ENCODE measurements at places on chromosomes 4 and X. TPM values are rescaled to one million over a fixed set of nuclear protein-coding genes. Genes with fewer than 3 reads are reported as not detected.

The CT55 gene
- polyA plus RNA-seq = not detected

The TLR6 gene
- 1.3 TPM for polyA plus RNA-seq

The RTL9 gene
- not detected for polyA plus RNA-seq

The POF1B gene
- 17.8 TPM for polyA plus RNA-seq

DNA sequence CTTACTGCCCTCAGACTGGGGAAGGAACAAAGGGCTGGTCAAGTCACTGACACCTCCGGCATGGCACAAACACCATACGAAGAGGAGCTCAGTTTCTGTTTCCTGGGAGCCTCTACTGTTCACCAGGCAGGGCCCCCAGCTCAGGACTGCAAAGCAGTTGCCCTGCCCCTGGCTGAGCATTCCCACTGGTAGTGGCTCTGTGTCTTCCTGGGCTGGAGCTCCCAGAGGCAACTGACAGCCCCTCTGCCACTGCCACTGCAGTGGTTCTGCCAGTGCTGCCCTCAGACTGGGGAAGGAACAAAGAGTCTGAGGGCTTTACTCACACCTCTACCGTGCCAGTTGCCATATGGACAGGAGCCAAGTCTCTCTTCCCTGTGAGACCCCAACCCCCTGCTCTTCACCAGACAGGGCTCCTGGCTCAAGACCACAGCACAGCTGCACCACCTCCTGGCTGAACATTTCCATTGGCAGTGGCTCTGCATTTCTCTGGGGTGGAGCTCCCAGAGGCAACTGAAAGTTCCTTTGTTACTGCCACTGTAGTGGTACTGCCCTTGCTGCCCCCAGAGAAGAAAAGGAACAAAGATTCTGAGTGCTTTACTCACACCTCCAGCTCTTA is 67.9 kb downstream of the SMARCA5 start:
- no peak overlapping the region for H3K27ac ChIP-seq
- DNase-seq = no peak
- no peaks in the 10 kb centered on the region for H3K4me1 ChIP-seq

DNA sequence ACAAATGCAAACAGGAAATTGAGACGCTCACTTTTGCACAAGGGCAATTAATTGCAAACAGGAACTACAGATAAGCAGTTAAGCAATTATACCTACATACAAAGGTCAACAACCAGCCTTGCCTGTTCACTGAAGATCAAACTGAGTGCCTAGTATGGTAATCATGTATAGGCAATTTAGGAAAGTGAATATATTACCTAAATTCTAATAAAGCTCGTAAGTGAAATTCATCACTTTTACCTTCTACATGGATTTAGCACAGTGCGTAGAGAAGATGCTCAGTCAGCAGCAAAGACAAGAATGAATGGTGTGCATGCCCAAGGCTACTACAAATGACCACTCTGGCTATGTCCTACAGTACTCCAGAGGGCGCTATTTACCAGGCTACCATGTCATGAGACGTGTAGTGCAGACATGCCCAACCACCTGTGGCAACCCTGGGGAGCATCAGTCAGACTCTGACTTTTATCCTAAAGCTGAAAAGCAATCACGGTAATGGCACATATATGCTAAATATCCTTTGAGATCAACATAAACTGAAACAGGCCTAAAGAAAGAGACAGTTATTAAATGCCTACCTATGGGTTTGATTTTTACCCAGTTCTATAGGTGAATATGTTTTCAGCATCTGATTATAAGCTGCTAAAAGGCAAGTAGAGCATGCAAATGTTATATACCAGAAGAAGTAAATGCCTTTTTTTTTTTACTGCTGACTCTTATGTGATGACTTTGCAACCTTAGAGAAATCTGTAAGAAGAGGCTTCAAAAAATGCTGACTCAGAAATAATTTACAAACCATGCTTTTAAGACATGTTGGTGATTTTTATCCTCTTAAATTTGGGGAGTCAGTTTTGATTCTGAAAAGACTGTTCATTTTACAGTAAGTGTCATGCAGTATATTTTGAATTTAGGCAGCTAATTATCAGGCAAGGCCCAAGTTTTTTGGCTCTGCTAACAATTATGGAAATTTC is 178.0 kb downstream of the PPP3CA start:
- H3K27me3 ChIP-seq = no peaks in the 10 kb centered on the region
- peak; percentile 92 for DNase-seq
- no peaks in the 10 kb centered on the region for H3K36me3 ChIP-seq
- peaks cover 6% of the 10 kb centered on the region for H3K4me1 ChIP-seq

GRCh38 chrX:21658746-21659145 is 616 bp upstream of the KLHL34 start:
- no peaks in the 10 kb centered on the region for H3K36me3 ChIP-seq
- H3K27me3 ChIP-seq = no peaks in the 10 kb centered on the region
- peak overlapping the region; percentile 81 for H3K27ac ChIP-seq
- peak; percentile 87 for DNase-seq
- no peaks in the 10 kb centered on the region for H3K4me1 ChIP-seq
- H3K4me3 ChIP-seq = peak overlapping the region; percentile 62

- no peak overlapping the region for H3K27ac ChIP-seq
- peaks cover 3% of the 10 kb centered on the region for H3K36me3 ChIP-seq
- no peaks in the 10 kb centered on the region for H3K4me1 ChIP-seq
- H3K27me3 ChIP-seq = no peaks in the 10 kb centered on the region
- H3K4me3 ChIP-seq = no peak overlapping the region
Measured at GRCh38 chr4:123017636-123018395, 95.4 kb upstream of the NUDT6 start.

DNA sequence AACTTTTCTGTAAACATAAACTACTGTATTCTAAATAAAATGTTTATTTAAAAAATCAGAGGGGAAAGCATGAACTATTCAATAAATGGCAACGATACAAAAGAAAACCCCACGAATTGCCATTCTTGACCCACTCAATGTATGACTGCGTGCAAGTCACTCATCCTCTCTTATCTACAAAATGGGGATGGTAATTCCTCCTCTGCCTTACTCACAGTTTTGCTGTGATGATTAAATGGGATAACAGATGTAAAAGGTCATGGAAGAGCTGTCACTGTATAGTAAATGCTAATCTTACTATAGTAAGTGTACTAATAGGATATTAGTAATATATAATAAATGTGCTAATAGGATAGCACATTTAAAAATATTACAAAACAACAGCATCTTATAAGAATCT is 173.4 kb downstream of the SCFD2 start:
- DNase-seq = no peak
- no peaks in the 10 kb centered on the region for H3K36me3 ChIP-seq
- H3K4me1 ChIP-seq = no peaks in the 10 kb centered on the region
- H3K4me3 ChIP-seq = no peak overlapping the region
- no peak overlapping the region for H3K27ac ChIP-seq

DNA sequence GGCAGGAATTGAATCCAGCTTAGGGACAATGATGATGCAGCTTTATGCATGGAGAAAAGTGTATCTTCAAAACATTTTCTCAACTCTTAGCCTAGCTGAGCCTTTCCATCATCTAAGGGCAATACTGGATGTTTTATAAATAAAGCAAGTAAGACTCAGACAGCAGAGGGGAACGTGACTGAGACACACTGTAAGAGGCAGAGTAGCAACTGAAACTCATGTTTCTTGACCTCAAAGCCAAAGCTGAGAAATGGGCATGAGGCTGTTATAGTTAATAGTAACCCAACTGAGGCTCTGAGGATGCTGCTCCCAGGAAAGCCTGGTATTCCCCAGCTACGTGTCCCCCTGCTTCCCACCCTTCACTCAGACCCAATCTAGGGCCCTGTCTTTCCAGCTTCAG is 44.6 kb downstream of the ARHGEF9 start:
- H3K36me3 ChIP-seq = no peaks in the 10 kb centered on the region
- H3K4me3 ChIP-seq = no peak overlapping the region
- DNase-seq = no peak
- H3K27me3 ChIP-seq = no peaks in the 10 kb centered on the region
- no peak overlapping the region for H3K27ac ChIP-seq

GRCh38 chr4:83129264-83129663 is 14.7 kb upstream of the PLAC8 start:
- no peaks in the 10 kb centered on the region for H3K36me3 ChIP-seq
- peak; percentile 78 for DNase-seq
- no peaks in the 10 kb centered on the region for H3K27me3 ChIP-seq
- peaks cover 2% of the 10 kb centered on the region for H3K4me1 ChIP-seq
- H3K27ac ChIP-seq = peak overlapping the region; percentile 63

GRCh38 chr4:5707778-5708448 is 446 bp downstream of the EVC2 start:
- peak; percentile 18 for DNase-seq
- peaks cover 4% of the 10 kb centered on the region for H3K27me3 ChIP-seq
- peak overlapping the region; percentile 47 for H3K4me3 ChIP-seq
- peak overlapping the region; percentile 30 for H3K27ac ChIP-seq

- peaks cover 33% of the 10 kb centered on the region for H3K27me3 ChIP-seq
- H3K4me1 ChIP-seq = no peaks in the 10 kb centered on the region
- no peak overlapping the region for H3K27ac ChIP-seq
- H3K36me3 ChIP-seq = peaks cover 7% of the 10 kb centered on the region
- no peak for DNase-seq
- H3K4me3 ChIP-seq = no peak overlapping the region
Measured at GRCh38 chr4:4392501-4393183, 5.7 kb downstream of the NSG1 start.

DNA sequence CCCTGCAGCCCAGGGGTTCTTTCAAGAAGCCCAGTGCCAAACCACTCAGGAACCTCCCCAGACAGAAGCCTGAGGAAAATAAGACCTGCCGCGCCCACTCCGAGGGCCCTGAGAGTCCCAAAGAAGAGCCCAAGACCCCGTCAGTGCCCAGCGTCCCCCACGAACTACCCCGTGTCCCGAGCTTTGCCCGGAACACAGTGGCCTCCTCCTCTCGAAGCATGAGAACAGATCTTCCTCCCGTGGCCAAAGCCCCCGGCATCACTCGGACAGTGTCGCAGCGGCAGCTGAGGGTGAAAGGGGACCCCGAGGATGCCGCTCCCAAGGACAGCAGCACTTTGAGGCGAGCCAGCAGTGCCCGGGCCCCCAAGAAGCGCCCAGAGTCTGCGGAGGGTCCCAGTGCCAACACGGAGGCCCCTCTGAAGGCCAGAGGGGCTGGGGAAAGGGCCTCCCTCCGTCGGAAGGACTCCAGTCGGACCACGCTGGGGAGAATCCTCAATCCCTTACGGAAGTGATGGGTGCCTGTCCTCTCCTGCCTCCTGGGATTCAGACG is 40.2 kb downstream of the FHDC1 start:
- H3K27me3 ChIP-seq = no peaks in the 10 kb centered on the region
- no peaks in the 10 kb centered on the region for H3K4me1 ChIP-seq
- H3K27ac ChIP-seq = no peak overlapping the region
- DNase-seq = no peak

All from small intestine (tissue), 16 donors.